ENCODE measurements at places on chromosomes 5 and 9.

DNA sequence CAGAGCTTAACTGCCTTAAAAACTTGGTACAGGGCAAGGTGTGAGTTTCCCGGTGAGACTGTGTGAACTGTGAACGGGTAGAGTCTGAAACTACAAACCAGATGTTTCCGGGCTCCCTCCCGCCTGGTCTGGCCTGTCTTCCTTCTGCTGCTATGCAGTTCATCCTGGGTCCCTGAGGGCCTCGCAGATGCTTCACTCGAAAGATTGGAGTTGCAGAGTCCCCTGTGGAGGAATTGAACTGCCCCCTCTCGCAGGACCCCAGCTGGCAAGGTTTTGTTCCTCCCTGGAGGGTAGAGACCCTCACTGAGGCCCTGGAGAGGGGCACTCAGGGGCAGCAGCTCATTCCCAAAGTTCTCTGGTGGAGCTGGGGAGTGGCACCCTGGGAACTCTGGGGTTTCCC lies 533 bp downstream of the DCANP1 start:
- no peak for DNase-seq

- no peak for DNase-seq
Observed at GRCh38 chr5:171635561-171636245, 149.9 kb upstream of the SMIM23 start.

- no peak for DNase-seq
Observed at GRCh38 chr5:150134198-150134588, 21.5 kb downstream of the PDGFRB start.

- DNase-seq, result no peak
Observed at GRCh38 chr5:148979083-148979723, 83.7 kb downstream of the SH3TC2 start.

DNA sequence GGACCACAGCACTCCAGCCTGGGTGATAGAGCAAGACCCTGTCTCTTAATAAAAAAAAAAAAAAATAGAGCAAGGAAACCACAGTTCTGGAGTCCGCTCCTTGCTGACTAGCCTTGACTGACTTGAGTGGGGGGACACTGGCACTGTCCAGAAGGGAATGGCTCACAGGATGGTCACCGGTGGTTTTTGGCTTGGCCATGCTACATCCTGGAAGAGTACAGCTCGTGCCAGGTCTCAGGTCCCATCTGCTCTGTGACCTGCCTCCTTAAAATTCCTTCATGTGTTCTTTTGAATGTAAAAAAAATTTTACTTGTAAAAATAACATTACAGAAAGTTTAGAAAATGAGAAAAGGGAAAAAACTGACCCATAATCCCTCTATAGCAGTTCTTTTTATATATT lies 5.6 kb downstream of the NANS start:
- no peak for DNase-seq

GRCh38 chr5:140287801-140288521 lies 14.9 kb downstream of the PFDN1 start:
- DNase-seq, result no peak

- no peak for DNase-seq
Observed at GRCh38 chr5:179841621-179842020, 17.0 kb downstream of the MRNIP start.

GRCh38 chr5:36536616-36537005 lies 69.8 kb upstream of the SLC1A3 start:
- no peak for DNase-seq

DNA sequence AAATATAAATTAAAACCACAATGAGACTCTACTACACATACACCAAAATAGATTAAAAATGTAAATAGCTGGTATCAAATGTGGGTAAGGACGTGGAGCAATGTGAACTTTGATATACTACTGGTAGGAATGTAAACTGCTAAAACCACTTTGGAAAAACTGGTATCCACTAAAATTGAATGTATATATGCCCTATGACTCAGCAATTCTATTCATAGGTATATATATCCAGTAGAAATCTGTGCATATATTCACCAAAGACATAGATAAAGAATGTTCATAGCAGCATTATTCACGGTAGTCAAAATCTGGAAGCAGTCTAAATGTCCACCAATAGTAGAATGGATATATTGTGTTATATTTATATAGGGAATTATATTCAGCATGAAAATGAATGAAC lies 85.2 kb downstream of the ERP44 start:
- DNase-seq, result no peak

- no peak for DNase-seq
Observed at GRCh38 chr9:114156657-114157421, 1.5 kb downstream of the COL27A1 start.

DNA sequence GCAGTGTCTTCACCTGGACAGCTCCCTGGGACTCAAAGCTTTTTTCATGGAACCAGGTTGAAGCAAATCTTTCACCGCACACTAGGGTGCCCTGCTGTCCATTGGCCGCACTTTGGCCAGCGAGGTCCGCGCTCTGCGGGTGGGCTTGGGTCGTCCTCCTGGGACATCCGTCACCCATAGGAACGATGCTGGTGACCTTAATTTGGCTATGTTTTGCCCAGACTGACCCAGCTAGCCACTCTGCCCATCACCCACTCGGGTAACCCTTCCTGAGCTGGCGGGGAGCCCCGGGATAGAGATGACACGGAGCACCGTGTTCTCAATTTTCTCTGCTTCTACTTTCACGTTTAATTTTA lies 25.9 kb downstream of the ZDHHC11B start:
- DNase-seq, result no peak

- no peak for DNase-seq
Observed at GRCh38 chr5:150123542-150123941, 32.1 kb downstream of the PDGFRB start.

GRCh38 chr5:141869040-141869439 lies 9.2 kb downstream of the PCDH1 start:
- no peak for DNase-seq

GRCh38 chr9:17625644-17626388 lies 47.0 kb downstream of the SH3GL2 start:
- DNase-seq, result no peak

DNA sequence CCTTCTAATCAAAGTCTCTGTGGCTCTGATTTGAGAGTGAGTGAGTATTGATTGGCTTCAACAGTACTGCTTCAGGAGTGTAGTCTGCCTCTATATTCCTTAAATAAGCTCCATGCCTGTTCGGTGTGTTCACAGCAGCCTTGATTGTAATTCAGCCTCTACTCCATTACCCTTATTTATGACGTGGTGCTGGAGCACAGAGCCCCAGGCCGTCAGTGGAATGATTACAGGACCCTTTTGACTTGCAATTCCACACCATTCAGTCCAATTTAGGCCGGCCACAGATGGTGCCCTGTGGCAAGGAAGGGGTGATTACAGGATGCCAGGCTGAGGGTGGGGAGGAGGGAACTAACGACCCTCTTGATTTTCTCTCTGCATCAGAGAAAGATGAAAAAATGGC lies 110.3 kb downstream of the ASTN2 start:
- no peak for DNase-seq

DNA sequence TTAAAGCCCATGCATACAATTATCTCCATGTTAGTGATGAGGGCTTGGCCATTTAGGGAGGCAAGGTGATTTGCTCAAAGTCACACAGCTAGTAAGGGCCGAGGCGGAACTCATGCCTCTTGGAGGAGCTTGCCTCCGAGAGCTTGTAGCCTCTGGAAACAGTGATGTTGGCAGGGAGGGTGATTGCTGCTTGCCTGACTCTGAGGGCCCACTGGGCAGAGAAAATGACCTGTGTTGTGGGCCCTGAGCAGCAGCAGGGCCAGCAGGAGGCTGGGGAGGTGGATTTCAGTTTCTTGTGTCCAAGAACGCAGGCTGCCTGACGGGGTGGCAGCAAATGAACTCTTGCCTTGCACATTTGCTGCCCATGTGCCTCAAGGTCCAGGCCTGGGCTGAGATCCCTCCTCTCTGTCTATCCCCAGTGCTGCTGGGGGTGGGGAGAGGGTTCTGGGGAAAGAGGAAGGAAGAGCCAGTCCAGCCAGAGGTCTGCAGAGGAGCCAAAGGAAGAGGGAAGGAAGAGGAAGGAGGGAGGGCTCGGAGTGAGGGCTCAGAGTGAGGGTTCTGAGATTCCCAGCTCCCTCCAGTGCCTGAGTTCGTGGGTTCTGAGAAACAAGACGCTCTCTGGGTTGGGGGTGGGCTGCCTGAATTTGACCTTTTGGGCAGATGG lies 16.2 kb upstream of the PTGS1 start:
- no peak for DNase-seq

DNA sequence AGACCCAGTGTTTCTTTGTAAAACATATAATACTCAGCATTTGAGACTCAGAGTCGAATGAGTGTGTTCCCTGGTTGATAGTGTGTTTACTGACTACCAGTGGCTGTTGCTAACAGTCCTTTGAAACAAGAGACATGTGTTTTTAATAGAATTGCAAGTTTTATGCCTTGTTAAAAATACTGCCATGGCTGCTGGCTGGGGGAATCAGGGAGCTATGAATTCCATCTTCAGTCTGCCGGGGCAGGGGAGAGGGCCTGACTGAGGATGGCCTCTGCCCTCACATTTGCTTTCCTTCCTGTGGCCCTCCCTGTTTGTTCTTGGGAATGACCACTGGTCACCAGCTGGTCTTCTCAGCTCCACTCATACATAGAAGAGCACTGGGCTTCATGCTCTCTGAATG lies 63.8 kb downstream of the PDZD2 start:
- no peak for DNase-seq

Measured in NCI-H1417 treated with DMSO at 0.1 percent for 48 hours (cell line).